CD8-positive, alpha-beta memory T cell (primary cell): ENCODE measurements at places on chromosomes 3 and 15. TPM values are rescaled to one million over a fixed set of nuclear protein-coding genes. Genes with fewer than 3 reads are reported as not detected.

GRCh38 chr15:57333487-57333886, 42.8 kb upstream of the CGNL1 start:
- DNase-seq, result no peak

- DNase-seq, result no peak
Observed at GRCh38 chr3:61894988-61895935, 333.9 kb downstream of the PTPRG start.

- DNase-seq, result no peak
Observed at GRCh38 chr3:152695840-152696239, 139.1 kb upstream of the P2RY1 start.

GRCh38 chr15:42640109-42640508, 64.7 kb downstream of the STARD9 start:
- DNase-seq, result no peak

PCNP gene
- 205 TPM for total RNA-seq

GRCh38 chr15:27592036-27592760, 506.9 kb downstream of the OCA2 start:
- DNase-seq, result no peak

DNA sequence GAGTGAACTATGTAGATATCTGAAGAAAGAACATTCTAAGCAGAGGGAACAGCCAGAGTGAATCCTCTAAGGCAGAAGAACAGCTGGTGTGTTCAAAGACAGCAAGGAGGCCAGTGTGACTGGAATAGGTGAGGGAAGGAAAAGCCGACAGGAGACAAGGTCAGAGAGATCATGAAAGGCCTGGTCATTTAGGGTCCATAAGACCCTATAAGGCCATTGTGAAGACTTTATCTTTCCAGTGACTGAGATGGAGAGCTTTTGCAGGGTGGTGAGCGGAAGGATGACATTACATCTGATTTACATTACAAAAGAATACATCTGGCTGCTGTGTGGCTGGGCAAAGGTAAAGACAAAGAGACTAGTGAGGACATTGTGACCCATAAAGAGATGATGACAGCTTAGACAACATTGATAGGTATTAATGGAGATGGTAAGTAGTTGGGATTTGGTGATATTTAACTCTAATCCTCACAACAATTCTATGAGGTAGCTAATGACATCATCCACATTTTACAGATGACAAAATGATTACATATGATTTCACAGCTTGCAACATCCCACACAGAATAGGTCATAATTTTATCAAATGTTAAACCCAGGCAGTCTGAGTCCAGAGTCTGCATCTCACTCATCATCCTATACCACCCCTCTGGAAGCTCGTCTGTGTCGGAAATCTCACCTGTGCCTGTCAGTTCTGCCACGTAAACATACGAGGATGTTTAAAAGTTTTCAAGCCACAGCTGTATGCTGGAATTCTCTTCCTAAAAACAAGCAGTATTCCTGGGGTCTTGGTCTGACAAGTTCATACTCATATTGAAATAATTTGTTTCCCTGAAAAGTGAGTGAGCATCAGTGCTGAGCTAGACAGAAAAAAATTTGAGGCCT, 70.2 kb upstream of the PIK3R4 start:
- no peak for DNase-seq
